Dermis blood vessel endothelial cell (primary cell): ENCODE measurements at places on chromosomes 5 and 9. TPM values are rescaled to one million over a fixed set of nuclear protein-coding genes. Genes with fewer than 3 reads are reported as not detected.

DNA sequence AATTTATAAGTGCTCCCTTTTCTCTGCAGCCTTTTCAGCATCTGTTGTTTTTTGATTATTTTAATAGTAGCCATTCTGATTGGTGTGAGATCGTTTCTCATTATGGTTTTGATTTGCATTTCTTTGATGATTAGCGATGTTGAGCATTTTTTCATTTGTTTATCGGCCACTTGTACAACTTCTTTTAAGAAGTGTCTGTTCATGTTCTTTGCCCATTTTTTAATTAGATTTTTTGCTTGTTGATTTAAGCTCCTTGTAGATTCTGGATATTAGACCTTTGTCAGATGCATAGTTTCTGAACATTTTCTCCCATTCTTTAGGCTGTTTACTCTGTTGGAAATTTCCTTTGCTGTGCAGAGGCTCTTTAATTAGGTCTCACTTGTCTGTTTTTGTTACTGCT is 46.3 kb downstream of the FYB1 start:
- DNase-seq: no peak

ANKRD34B gene
- not detected in 2 replicates for total RNA-seq

GRCh38 chr5:168022446-168023169 is 268.8 kb upstream of the WWC1 start:
- DNase-seq: no peak

DNA sequence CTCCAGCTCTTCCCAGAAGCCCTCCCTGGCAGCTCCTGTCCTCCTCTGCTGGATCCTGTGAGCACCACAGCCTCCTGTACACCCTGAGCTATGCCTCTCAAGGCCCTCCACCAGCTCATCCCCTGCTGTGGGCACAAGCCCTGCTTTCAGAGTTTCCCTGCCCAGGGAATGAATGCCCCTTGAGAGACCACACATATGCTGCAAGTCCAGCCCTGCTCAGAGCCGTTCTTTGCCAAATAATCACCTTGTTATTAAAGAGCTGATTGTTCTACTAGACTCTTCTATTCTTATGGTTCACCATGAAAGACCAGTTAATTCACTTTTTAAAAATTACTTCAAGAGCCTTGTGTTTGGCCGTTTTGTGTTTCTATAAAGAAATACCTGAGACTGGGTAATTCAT is 121.5 kb downstream of the MVB12B start:
- DNase-seq: no peak

GRCh38 chr9:87464110-87464991 is 33.3 kb upstream of the DAPK1 start:
- DNase-seq: peak; percentile 56

DNA sequence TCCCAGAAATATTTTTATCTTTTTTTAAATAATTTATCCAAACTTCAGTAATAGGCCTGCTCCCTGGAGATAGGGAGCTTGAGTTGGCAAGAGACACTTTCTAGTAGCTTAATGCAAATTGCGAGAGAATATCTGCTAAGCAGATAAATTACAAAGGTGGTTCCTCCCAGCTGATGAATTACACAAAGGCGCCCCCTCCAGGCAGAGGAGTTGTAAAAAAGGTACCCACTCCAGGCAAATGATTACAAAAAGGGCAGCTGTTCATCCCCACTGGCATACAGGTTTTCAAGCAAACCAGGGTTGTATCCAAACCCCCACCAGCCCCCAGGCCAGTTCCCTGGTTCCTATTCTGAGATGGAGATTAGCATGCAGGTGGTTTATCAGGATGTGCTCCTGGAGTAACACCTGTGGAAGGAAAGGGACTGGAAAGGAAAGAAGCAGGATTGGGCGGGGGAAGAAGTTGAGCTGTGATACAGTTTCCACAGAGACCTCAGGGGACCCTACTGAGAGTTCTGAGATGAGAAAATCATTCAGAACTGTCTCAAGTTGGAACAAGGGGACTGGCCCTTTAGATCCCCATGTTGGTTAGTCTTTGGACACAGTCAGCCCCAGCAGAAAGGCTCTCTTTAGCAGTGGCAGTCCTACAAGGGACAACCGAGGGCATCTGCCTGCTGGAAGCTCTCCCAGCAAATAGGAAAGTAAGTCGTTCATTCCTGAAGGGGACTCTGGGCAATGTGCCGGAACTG is 25.5 kb downstream of the ESM1 start:
- DNase-seq: peak; percentile 51

GABRA6 gene
- not detected in 2 replicates for total RNA-seq

GRCh38 chr5:95878417-95879323 is 56.1 kb upstream of the GLRX start:
- no peak for DNase-seq

GRCh38 chr9:72649127-72649442 is 127.7 kb downstream of the TMC1 start:
- DNase-seq: no peak

EIF4EBP3 gene
- total RNA-seq: 0.37 and 0.51 TPM in 2 replicates

DNA sequence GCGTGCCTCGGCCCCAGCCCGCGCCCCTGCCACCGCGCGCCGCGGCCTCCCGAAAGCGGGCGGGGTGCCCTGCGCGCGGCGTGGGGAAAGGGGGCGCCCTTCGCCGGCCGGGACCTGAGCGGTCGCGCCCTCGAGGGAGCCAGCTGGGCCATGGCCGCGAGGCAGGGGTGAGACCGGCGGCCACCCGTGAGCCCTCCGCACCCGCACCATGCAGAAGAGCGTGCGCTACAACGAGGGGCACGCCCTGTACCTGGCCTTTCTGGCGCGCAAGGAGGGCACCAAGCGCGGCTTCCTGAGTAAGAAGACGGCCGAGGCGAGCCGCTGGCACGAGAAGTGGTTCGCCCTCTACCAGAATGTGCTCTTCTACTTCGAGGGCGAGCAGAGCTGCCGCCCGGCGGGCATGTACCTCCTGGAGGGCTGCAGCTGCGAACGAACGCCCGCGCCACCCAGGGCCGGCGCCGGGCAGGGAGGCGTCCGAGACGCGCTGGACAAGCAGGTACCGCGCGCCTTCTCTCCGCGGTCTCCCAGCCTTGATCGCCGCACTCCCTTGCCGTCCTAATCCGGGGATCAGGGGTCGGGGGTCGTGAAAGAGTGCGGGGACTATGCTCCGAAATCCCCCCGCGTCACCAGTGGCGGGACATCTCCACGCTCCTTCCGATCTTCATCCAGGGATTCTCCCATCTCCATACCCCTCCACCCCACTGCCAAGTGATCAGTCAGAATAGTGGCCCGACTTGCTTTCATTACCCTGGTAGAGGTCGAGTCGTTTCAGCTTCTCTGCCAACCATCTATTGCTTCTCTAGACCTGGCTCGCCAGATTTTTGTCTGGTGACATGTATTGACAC is 590 bp downstream of the RASGRF2 start:
- peak; percentile 60 for DNase-seq

DNA sequence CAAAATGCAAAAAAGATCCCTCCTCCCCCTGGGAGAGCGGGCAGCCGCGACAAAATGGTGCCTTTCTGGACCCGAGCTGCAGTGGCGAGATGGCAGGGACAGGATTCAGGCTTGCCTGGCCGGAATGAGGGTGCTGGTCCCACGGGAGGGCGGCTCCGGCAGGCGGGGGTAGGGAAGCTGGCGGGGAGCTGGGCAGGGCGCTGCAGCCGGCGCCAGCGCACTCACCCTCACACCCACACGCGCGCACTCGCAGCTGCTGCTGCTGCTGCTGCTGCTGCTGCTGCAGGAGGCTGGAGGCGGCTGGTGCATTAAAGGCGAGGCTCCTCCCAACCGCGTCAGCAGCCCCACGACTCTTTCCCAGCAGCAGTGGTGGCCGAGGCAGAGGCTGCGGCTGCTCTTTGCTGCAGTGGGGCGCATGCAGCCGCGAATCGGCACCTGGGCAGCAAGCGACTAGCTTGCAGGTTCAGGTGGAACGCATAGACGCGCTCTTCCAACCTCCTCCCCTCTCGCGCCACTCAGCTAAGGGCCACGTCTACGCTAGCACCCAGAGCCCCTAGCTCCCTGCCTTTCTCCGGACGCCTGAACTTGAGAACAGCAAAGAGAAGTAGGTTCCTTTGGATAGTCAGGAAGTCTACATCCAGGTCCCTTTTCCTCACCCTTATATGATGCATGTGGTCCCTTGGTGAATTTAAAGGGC is at the start of gene PPP2R2B:
Gene PPP2R2B (minus strand): TSS at position 282 of the 697 bp plus-strand sequence.
- DNase-seq: peak; percentile 4

GRCh38 chr5:177967221-177967887 is 28.7 kb downstream of the PROP1 start:
- peak; percentile 10 for DNase-seq

SARDH gene
- 0.34 and 0.37 TPM in 2 replicates for total RNA-seq

DNA sequence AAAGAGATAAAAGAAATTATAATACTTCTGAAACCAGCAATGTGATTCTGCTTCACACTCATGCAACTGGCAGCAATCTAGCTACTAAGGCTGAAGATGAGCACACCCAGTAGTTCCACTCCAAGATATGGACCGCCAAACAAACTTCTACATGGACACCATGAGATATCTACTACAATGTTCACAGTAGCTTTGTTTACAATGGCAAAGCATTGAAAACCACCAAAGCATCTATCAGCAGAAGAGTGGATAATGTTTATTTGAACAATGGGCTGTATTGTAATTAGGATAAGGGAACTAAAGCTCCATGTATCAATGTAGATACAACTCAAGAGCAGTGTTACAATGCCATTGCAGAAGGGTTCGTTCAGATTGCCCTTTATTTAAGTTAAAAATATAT is 91.2 kb upstream of the ERBIN start:
- DNase-seq: no peak
